ENCODE measurements at places on chromosomes 6 and 20.

GRCh38 chr6:4670290-4670689, 105.9 kb upstream of the CDYL start:
- no peak for DNase-seq

DNA sequence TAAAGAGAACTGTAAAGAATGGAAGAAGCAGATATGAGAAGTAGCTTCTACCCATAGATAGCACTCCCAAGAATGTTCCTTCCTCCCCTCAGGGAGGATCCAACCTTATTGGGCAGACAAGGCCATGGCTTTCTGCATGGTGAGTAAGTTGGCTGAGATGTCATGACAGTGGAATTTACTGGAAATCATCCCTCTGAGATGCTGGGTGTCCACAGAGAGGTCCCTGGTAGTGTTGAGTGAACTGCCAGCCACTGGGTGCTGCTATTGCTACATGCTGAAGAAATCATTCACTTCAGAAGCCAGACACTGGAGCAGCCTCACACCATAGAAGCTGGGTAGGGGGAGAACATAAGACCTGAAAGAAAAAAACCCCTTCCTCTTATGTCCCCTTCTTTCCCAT, 46.4 kb upstream of the FERMT1 start:
- no peak for DNase-seq

- DNase-seq, result no peak
Observed at GRCh38 chr6:7085911-7086310, 21.9 kb upstream of the RREB1 start.

- DNase-seq, result no peak
Observed at GRCh38 chr20:62368976-62369814, 2.1 kb upstream of the LAMA5 start.

DNA sequence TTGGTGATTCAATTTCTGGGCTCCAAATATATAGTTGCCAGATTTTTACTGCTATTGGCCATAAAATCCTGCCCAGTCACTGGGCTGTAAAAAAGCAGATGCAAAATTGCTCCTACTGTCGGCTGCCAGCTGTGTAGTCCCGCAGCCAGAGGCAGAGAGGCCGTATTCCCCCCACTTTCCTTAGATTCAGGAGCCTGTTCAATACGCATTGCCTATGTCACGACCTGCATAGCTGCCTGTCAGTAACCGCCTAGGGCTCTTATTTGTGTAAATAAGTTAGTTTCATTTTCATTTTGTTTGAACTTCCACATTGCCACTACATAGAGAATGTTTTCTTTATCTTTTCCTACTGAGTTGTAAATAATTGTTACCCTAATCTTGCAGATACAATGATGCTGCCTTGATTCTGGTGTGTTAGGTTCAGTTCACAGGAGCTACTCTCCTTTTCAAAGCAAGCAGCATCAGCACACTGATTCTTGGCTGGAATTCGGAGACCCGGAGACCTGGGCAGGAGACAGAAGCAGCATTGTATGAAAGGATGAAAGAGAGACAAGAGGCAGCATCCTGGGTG, 46.0 kb upstream of the UST start:
- no peak for DNase-seq

DNA sequence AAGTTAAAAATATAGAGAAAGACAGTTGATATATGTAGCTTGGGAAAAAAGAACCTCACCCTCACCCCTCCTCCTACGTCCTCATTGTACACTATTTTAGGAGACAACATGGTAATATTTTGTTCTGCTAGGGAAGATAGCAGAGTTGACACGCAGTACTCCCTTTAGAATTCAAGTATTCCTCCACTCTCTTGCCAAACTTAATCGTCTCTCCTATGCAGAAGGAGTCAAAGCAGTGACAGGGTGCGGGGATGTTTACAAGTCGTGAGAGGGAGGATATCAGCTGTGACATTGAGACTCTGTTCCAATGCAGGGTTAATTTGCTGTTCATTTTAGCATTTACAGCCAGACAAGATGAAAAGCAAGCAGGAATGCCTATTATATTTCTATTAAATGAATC, 97.5 kb downstream of the SOBP start:
- no peak for DNase-seq

DNA sequence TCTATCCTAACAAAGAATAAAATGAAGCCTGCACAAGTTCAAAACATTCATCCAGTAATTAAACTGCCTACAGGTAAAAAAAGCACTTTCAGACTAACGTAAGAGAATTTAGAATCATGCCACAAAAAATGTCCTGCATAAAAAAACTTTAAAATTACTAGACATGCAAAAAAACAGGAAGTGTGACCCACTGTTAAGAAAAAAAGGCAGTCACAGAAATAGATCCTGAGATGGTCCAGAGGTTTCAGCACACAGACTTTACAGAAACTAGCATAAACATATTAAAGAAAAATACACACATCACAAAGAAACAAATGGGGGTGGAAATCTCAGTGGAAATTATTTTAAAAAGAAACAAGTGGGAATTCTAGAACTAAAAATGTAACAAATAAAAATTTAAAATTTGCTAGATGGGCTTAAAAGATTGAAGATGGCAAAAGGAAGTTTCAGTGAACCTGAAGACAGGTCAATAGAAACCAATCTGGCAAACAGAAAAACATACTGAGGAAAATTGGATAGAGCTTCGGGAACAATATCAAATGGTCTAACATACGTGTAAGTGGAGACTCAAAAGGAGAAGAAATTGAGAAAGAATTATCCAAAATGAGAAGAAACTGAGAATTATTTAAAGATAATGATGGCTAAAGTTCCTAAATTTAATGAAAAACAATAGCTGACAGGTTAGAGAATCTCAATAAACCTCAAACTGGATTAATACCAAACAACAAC, 3.4 kb upstream of the ZNF133 start:
- DNase-seq, result no peak

GRCh38 chr6:14442242-14442641, 324.7 kb downstream of the CD83 start:
- DNase-seq, result no peak

DNA sequence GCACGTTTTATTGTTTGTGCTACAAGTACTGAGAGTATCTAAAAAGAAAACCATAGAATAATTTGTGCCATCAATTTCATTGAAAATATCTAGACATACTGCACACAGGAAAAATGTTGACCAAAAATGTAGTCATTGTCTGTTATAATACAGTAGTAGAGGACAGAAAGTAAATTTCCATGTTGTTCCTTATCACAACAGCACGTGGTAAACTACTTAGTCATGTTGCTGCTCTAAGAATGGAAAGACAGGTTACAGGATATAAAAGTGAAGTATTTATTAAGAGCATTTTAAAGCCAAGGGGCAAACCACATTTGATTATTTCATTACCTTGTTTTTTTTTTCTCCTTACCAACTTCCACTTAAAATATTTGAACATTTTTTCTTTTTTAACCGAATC, 89.0 kb upstream of the CEP85L start:
- DNase-seq, result no peak

GRCh38 chr6:169990095-169991030, 238.9 kb downstream of the ERMARD start:
- peak; percentile 14 for DNase-seq

- no peak for DNase-seq
Observed at GRCh38 chr6:77463861-77464494, 687 bp upstream of the HTR1B start.

DNA sequence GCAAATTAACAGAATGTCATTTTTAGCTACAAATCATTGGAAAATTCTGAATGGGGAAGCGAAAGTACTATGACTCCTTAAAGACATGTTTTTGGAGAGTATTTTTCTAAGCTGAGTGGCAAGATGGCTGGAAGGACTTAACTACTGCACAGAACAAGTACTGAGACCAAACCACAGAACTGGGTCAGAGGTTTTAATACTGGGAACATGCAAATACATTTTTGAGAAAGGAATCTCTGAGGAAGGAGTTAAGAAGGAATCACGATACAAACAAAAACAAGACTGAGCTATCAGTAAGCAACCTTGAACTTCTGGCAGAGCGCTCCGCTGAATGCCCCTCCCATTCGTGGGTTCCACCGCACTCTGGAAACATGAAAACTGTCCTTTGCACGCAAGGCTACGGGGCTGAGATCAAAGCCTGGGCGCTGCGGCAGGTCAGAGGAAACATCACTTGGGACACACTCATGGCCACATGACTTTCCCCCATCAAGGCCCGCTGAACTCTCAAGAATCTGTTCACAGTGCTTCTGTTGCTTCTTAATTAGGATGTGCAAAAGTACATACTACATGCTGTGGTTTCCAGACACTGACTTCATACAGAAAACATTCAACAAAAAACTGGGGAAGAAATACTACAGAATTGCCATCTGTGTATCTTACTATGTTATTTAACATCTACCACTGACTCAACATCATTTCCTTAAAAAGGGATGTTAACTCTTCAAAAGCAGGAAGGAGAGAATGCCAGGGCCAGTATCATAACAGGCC, 27.8 kb downstream of the SLC23A2 start:
- DNase-seq, result peak; percentile 4

DNA sequence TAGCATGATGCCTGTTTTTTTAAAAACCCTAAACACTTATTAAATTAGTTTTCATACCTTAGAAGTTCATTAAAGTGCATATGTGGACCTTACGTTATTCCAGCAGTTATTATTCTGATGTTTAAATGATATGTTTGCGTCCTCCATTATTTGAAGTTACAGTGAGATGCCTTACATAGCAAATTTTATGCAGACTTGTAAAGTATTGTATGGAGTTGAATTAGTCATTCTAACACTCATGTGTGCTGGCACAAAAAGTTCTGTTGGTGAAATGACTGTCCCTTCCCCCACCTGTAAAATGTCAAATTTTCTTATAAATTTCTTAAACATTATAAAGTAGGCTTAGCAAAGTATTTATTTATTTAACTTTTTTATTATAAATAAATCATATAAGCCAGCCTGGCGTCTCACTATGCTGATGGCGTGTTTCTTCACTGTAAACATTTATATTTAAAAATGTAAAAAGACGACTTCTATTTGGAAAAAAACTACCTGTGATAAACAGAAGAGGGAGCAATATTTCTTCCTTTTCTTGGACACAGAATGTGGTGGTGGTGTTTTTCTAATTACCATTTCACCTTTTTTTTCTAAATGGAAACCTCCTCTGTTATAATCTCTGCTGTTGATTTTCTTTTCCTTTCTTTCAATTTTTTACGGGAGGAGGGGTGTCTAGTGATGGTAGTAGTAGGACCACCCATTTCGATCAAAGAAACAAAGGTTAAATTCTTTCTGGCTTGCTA, 155.4 kb downstream of the RFPL4B start:
- no peak for DNase-seq

GRCh38 chr6:144778773-144779492, 493.8 kb downstream of the UTRN start:
- DNase-seq, result no peak

DNA sequence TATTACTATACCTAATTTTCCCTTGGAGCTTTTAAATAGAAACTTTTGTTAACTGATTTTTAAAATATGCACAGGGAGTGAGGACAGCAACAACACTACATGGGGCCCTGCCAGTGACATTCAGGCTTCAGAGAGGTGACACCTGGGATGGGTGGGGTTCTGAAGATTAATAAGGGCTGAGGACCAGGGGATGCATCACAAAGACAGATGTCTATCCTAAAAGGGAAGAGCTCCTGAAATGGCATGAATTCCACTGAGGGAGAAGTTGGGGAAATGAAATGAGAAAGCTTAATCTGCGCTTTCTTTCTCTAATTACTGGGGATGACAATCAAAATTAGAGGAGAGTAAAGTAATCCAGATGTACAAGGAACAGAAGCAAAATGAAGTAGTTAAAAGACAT, 162.8 kb downstream of the BTBD9 start:
- DNase-seq, result no peak

DNA sequence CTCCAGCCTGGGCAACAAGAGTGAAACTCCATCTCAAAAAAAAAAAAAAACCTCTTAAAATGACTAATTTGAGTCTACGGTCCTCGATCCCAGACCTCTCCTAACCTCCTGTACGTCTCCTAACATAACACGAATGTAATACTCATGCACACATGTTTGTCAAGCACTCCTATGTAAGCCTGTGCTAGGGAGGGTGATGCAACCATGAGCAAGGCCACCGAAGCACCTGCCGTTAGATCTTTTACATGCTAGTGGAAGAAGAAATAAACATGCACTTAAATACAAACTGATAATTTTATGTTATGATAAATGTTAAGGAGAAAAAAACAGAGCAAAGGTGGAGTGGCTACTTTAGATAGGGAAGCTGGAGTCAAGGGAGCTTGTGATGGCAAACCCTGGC, 72.3 kb upstream of the BEND3 start:
- no peak for DNase-seq

DNA sequence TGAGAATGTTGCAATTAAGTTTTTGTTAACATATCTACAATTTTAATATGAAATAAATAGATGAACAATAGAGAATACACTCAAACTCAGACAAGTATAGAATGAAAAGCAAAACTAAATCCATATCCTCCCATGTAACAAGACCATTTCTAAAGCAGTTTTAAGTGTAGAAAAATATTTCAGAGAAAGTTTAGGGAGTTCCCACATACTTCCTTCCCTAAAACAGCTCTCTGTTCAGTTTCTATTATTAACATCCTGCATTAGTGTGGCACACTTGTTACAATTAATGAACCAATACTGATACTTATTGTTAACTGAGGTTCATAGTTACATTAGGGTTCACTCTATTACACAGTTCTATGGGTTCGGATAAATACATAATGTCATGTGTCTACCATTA, 38.4 kb downstream of the HLA-DRB5 start:
- no peak for DNase-seq

- DNase-seq, result no peak
Observed at GRCh38 chr20:38875175-38875993, 50.8 kb upstream of the FAM83D start.

DNA sequence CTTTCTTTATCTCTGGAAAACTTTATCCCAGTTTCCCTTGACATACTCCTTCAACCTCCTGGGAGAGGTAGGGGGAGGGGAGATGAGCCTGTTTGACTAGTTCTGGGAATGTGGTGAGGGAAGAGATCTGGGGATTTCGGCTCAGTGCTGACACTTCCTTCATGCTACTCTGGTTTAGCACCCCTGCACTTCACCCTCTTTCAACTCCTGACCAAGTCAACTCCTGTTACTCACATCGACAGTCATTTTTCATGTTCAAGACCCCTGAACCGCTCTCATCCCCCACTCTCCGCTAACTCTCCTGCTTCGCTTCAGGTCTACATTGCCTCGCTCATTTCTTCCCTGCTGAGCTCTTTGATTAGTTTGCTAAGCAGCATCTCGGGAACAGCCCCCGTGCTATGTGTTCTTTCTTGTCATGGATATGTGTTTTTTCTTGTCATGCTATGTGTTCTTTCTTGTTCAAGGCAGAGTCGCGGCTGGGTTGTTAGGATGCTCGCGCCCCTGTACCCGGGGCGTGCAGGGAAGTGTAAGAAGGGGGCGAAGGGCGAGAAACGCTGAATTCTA, 16.6 kb upstream of the TRIM27 start:
- peak; percentile 21 for DNase-seq
